ENCODE measurements at places on chromosomes 7 and 10.

DNA sequence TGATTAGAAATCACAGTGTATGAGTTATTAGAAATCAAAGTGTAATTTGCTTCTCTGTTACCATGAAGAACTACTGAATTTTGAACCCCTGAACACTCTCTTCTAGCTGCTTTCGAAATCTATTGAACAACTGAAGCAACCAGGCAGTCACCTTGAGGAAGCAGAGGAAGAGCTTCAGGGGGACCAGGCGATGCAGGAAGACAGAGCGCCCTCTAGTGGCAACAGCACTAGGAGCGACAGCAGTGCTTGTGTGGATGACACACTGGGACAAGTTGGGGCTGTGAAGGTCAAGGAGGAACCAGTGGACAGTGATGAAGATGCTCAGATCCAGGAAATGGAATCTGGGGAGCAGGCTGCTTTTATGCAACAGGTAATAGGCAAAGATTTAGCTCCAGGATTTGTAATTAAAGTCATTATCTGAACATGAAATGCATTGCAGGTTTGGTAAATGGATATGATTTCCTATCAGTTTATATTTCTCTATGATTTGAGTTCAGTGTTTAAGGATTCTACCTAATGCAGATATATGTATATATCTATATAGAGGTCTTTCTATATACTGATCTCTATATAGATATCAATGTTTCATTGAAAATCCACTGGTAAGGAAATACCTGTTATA lies 170.7 kb downstream of the HDAC9 start:
- DNase-seq = peak; percentile 90

DNA sequence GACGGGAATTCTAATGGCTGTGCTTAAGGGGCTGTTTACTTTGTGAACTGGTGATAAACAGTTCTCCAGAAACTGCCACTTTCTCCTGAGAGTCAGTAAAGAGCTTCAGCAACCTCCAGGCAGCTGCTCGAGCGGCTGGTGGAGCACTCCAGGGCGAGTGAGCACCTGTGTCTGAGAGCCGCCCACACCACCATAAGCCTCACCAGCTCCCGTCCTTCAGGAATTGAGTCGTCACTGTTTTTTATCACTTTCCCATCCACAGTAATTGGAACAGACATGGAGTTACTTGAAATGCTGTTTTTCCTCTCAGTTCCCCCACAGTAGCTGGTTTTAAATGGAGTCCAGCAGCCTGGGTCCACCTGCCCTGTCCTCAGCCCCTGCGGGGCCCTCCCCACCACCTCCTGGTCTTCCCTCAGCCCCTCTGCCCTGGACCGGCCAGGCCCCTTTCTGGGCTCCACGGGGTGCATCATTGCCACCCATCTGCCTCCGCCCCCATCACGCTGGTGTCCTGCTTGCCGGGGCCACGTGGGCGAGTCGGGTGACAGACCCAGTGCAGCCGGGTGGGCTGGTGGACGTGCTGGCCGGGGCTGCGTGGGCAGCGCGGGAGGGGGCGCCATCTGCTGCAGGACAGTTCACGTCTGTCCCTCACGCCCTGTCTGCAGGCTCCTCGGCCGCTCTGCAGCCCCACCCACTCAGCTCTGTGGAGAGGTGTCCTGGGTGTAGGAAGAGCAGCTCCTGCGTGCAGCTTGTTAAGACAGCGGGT lies 56.0 kb downstream of the NKX6-2 start:
- no peak for DNase-seq

DNA sequence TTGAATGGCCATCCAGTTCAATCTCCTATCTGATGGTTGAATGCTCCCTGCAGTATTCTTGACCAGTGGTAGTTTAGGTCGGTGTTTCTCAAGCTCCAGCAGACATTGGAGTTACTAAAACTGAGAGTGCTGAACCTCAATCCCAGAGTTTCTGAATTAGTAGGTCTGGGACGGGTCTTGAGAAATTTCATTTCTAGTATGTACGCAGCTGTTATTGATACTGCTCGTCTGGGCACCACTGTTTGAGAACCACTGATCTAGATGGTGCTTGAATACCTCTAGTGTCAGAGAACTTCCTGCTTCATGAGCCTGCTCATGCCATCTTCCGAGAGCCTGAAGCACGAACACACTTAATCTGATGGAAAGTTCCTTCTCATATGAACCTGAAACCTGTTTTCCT lies 99.4 kb upstream of the CREB5 start:
- no peak for DNase-seq

DNA sequence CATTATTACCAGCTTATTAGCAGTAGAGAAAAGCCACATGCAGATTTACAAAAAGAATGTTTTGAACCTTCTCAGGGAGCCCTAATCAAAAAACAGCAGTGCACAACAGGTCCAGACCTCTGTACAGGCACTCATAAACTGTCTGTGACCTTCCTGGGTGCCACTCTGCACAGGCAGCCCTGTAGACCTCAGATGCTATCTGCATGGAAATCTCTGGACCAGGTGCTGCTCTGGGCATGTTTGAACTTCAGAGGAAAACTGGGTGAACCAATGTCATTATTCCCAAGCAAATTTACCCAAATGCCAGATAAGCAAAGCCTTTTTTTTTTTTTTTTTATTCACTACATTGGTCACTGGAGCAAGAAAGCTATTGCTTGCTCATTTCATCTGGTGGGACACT lies 104.2 kb downstream of the NPY start:
- DNase-seq = no peak

- peak; percentile 16 for DNase-seq
These were observed 192.7 kb downstream of the PTPRN2 start for GRCh38 chr7:158394936-158395335.

- DNase-seq = peak; percentile 93
These were observed 8.3 kb downstream of the XPNPEP1 start for GRCh38 chr10:109914966-109915365.

DNA sequence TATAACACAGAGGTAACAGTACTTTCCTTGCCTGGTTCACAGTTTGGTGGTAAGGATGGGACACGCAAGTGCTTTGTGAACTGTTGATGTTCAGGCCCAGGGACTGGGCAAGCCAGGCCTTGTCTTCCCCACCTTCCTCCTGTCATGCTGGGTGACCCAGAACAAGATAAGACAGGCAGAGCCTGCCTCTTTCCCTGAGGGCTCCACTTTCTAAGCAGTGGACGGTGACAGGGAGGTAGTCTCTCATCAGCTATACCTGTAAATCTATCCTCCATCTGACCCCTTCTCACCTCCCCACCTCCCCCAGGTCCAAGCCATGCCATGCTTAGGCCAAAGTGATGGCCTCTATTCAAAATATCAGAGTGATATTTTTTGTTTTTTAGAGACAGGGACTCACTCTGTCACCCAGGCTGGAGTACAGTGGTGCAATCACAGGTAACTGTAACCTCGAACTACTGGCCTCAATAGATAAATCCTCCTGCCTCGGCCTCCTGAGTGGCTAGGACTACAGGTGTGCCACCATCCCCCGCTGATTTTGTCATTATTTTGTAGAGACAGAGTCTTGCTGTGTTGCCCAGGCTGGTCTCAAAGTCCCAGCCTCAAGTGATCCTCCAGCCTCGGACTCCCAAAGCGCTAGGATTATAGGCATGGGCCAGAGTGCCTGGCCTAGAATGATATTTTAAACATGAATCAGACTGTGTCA lies 42.8 kb downstream of the PDLIM1 start:
- no peak for DNase-seq

DNA sequence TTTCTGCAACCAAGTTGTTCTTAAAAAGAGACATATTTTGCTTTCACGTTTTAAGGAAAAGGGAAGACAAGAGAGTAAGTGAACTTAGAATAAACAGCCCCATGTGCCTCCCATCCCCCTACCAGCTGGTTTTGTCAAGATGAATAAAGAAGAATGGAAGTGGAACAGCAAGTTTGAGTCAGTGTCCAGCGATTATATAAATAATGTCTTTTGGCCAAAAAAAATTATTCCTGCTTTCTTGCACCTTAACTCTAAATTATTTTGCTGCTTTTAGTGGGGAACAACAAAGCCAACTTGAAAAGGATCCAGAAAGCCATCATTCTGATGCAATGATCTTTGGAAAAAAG lies 82.4 kb upstream of the TRIL start:
- no peak for DNase-seq

DNA sequence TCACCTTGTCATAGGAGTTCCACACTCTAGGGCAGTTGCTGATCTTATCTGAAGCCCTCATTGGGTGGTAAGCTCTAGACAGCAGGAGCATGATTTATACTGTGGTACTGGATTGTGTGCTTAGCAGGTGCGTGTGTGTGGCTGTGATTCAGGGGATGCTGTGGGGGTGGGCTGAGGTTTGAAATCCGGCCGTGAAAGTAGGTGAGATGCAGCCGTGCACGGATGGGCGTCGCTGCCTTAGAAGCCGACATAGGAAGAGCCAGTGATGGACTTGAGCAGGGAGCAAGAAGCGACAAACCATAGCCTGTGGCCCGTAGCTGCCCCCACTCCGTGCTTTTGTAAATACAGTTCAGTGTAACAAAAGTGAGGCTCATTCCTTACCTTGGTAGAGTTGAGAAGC lies 38.2 kb downstream of the PROSER2 start:
- no peak for DNase-seq

GRCh38 chr7:80411621-80412020 lies 100.2 kb downstream of the GNAT3 start:
- DNase-seq = peak; percentile 9

GRCh38 chr7:142098004-142098403 lies 13.5 kb upstream of the MGAM2 start:
- DNase-seq = no peak

- DNase-seq = no peak
These were observed 3.9 kb downstream of the CH25H start for GRCh38 chr10:89203237-89203636.

GRCh38 chr10:52706332-52707070 lies 66.1 kb downstream of the MBL2 start:
- DNase-seq = no peak

- peak; percentile 17 for DNase-seq
These were observed 2.0 kb downstream of the JCAD start for GRCh38 chr10:30057421-30057841.

DNA sequence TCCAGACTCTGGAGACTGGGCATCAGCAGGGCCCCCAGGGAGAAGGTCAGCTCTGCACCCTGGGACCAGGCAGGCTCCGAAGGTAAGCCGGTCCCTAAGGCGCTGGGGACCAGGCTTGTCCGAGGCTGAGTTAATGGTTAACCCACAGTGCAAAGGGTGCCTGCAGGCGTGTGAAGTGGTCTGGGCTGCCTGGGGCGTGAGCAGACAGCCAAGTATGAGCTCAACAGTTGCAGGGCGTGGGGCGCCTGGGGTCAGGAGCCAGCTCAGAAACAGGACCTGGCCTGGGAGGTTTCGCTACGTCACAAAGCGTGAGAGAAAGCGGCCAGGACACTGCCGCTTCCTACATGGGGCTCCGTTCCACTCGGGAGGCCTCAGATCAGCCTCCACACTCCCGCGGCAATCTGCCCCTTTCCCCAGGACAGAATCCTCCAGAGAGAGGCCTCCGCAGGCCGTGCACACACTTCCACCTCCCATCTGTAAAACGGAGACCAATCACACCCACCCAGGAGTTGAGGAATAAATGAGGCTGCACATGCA lies 16.0 kb downstream of the PDGFA start:
- DNase-seq = no peak

GRCh38 chr7:85423209-85423895 lies 236.5 kb upstream of the SEMA3D start:
- DNase-seq = no peak

GRCh38 chr7:50584793-50585408 lies 19.7 kb upstream of the DDC start:
- no peak for DNase-seq

GRCh38 chr7:74039337-74039736 lies 11.4 kb downstream of the ELN start:
- no peak for DNase-seq

DNA sequence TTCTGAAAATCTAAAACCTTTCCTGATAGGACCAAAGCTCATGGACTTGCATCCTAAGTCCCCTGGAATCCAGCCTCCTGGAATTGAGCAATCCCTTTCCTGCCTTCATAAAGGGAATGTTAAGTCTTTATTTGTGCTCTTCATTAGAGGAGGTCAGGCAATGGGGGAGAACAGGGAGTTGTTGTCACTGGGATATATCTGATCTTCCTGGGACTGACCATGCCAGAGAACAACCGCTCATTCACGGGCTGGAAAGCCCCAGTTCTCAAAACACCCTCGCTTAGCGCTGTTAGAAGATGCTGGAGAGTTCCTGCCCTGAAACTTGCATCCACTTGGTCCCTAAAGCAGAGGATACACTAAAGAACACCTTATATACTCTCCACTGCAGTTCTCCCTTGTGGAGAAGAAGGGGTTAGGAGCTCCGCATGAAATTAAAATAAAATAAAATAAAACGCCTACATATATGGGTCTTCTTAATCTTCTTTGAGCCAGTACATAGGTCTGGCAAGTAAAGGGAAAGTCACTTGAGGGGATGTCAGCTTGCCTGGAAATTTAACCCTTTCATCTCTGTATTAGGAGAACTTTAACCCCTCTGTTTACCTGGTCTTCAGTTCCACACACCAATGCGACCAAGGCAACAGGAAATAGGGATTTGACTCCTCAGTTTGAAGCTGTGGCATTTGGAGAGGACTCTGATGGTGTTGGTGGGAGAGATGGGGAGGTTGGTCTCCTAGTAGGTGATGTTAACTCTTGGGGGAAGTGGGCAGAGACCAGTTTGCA lies 1.2 kb downstream of the SORCS1 start:
- DNase-seq = no peak

DNA sequence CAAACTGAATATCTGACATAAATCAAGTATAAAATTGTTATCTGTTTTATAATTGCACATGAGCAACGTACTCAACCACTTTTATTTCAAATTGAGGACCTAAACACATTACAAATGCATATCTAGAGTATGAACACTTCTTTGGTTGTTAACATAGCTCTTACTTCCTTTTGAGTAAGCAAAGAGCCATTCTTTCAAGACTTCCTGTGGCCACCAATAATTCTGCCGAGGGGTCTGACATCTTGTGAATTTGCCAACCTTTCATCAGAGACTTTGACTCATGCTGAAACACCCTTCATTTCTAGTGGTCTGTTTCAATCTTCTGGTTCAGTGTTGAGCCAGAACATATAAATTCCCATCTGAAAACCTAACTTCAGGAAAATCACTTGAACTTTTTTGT lies 59.4 kb downstream of the CDK14 start:
- peak; percentile 83 for DNase-seq

- DNase-seq = no peak
These were observed 1.8 kb downstream of the ZMIZ2 start for GRCh38 chr7:44750424-44750823.

DNA sequence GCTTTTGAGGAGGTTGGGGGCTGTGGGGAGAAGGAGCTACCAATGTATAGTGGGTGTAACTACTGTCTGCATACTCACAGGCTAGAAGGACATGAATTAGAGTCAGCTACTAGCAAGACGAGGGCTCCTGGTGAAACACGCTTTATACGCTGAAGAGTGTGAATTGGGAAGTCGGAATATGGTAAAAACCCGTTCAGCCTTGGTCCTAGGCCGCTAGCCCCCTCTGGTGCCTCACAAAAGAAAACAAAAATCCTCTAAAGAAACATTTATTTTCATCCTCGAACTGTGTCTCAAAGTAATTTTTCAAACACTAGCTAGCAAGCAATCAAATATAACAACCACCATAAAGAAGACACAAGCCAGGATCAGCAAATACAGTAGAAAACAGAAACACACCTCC lies 338.1 kb upstream of the SEMA3C start:
- peak; percentile 49 for DNase-seq

GRCh38 chr10:124601016-124601415 lies 139.4 kb downstream of the LHPP start:
- no peak for DNase-seq
